Activated T-cell treated with anti-CD3 and anti-CD28 coated beads for 24 hours (primary cell): ENCODE measurements at places on chromosomes 1 and 21.

DNA sequence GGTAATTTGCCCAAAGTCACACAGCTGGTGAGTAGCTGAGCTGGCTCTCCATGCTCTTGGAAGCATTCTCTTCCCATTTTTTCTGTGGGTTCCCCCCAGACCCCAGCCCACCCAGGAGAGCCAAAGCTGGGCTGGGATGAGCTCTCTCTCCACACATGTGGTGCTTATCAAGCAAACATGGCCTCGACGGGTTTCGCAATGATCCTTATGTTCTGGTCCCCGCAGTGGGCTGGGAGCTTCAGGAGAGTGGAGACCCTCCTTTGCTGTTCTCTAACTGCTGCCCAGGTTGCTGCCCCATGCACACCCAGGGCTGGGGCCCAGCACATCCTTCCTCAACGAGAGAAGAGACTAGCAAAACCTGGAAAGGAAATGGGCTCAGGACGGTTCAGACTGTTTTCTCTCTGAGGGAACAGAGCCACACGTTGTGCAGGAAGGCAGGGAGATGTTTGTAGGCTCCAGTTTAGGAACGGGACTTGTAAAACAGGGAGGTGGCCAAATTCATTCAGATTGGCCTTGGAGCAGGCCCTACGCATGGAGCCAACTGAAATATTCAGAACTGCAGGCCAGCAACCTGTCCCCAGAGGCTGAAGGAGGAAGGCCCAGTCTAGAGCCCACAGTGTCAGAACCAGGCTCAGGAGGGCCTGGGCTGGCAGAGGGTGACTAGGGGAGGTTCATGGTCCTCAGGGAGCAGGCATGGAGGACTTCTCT, 27.2 kb upstream of the CSF1 start:
- no peak for DNase-seq

GRCh38 chr1:194297094-194297493, 1110.7 kb upstream of the B3GALT2 start:
- no peak for DNase-seq

DNA sequence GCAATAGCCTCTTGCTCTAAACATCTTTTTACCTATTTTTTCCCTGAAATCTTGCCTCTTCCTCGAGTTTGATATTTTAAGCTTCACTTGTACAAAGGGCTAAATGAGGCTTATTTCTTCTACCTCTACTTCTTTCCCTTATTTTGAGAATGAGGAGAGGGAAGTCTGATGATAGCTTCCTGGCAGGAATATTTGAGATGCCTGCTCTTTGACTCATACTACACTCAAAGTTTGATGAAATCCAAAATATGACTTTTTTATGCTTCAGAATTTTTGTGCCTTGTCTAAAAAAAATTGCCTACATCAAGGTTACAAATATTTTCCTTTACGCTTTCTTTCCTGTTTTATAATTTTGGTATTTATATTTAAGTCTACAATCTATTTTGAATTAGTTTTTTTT, 624.4 kb upstream of the PLXNA2 start:
- DNase-seq, result no peak

GRCh38 chr1:119046785-119047438, 58.8 kb upstream of the TBX15 start:
- no peak for DNase-seq

DNA sequence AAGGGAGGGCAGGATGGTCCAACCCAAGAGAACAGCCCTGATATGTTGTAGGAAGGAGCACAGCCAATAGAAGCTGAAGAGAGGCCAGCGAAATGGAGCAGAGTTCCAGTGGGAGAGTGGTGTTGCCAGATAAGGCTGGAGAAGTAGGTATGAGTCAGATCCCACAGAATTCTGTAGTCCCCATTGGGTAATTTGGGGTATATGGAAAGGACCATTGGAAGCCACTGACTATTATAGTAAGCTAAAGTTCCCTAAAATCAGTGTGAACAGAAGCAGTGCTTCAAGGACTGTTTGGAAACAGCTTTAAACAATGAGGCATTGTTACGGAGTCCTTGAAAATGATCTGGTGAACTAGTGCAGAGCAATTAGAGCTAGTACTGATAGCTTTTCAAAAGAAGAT, 63.0 kb downstream of the DISP1 start:
- no peak for DNase-seq
